ENCODE measurements at places on chromosomes 6 and 20.
A peak's percentile ranks its signal among the peaks of the same experiment; 100 is the strongest.

DNA sequence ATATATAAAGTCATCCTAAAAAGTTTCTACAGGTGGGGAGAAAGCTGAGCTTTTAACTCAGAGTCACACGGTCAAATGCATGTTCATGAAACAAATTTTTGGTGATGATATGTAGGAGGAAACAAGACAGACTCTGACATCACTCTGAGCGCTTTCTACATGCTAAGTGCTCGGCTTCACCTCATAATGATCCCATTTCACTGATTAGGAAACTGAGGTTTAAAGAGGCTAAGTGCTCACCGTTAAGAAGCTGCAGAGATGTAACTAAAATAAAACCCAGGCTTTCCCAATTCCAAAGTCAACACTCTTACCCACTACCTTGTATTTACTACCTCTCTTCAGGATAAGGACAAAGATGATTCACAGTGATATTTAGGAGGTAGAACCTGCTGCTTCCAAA is 4.7 kb downstream of the RMND1 start:
- DNase-seq = no peak

DNA sequence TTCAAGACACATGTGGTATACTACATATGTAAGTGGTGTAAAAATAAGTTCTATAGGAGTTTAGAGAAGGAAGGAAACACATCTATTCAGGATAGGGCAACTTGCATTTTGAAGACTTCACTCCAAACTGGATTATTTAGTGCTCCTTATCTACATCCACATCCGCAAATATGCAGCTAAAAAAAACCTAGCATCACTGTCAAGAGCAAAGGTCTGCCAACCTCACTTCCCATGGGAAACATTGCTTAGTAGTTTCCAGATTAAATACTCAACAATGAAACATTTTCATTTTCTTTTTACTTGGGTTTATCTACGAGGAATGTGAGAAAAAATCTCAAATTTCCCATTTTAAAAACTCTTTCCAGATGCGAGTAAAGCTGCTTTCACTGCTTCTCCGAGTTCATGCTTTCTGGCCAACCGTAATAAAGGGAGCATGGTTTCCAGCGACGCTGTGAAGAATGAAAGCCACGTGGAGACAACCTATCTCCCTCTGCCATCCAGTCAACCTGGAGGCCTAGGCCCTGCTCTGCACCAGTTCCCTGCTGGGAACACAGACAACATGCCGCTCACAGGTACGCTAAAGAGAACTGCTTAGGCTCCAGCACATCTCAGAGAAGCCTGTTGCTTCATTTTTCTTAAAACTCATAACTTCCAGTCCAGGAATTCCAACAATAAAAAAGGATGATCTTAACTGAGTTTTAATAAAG is 48.2 kb downstream of the RFX6 start:
- no peak for DNase-seq

- no peak for DNase-seq
Observed at GRCh38 chr6:40282986-40283385, 304.2 kb downstream of the LRFN2 start.

GRCh38 chr6:169160855-169161560 is 92.6 kb downstream of the THBS2 start:
- DNase-seq = no peak

DNA sequence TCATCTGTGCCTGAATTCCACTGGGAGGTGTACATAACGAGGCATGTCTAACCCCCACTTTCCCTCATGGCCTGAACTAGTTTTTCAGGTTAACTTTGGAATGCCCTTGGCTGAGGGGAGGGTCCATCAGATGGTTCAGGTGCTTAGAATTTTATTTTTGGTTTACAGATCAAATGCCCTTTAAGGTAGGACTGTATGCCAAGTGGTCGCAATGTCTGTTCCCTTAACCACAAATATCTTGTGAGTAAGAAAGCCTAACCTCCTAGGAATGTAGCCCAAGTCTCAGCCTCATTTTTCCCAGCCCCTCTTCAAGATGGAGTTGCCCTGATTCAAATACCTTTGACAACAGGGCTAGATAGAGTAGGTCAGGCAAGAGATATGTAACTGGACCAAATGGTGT is 78.4 kb downstream of the RNASET2 start:
- DNase-seq = no peak

- DNase-seq = no peak
Observed at GRCh38 chr6:137217801-137218472, 1.2 kb downstream of the IFNGR1 start.

GRCh38 chr20:42734660-42735368 is 454.9 kb downstream of the PTPRT start:
- no peak for DNase-seq

- DNase-seq = no peak
Observed at GRCh38 chr6:37875561-37876309, 56.2 kb downstream of the ZFAND3 start.

DNA sequence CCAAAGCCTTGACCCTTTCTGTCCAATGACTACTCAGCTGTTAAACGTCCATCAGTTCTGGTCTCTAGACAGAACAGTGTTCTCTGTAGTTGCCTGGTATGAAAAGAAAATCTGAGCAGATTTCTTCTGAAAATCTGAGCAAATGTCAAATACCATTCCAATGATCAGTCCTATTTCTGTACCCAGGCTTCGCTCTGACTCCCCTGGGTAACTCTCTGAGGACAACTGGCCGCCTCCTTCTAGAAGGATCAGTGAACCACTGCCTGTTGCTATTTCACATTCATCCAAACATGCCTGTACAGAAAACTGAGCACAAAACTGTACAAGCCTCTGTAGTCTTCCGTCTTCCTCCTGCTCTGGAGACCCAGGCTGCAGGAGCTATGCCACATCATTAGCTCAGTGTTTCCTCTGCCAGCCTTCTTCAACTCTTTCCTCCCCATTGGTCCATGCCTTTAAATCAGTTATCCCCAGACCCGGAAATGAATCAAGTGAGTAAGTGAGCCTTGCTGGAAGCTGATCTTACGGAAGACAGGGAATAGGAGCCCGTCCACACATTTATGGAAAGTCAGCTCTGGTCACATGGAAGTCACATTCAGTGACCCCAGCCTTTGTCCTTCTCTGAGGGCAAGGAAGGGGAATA is 63.3 kb downstream of the DAAM2 start:
- DNase-seq = no peak

DNA sequence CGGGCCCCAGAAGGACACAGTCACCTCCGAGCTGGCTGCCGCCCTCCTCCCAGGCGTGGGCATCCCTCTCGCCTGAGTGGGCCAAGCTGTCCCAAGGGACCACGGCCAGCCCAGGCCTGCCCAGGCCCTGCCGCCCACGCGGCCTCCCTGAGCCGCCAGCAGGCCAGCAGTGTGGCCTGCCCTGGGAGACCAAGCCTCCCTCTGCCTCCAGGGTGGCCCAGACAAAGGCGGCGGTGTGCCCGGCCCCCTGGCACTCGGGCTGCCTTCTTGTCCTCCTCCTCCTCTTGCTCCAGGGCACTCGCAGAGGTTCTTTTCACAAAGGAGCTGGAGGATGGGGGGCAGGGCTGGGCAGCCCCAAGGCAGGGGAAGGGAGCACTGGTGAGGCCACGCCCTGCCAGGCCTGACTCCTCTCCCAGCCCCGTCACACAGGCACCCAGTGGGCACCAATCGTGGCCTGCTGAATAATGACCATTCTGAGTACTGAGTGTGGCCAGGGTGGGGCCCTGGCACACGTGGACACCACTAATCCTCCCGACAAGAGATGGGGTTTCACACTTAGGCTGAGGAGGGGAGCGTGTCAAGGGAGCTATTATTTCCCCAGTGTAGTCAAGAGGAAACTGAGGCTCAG is 25.3 kb downstream of the NOL4L start:
- DNase-seq = peak; percentile 68

- no peak for DNase-seq
Observed at GRCh38 chr6:44049163-44049988, 77.9 kb downstream of the MRPL14 start.

DNA sequence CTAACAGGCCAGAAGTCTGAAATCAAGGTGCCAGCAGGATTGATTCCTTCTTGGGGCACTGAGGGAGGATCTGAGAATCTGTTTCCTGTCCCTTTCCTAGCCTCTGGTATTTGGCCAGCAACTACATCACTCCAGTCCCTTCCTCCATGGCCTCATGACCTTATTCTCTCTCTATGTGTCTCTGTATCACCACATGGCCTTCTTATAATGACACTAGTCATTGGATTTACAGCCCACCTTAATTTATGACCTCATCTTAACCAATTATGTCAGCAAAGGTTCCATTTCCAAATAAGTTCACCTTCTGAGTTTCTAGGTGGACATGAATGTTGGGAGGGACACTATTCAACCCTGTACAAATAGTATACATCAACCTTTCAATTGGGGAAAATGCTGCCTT is 29.3 kb downstream of the SCML4 start:
- no peak for DNase-seq

DNA sequence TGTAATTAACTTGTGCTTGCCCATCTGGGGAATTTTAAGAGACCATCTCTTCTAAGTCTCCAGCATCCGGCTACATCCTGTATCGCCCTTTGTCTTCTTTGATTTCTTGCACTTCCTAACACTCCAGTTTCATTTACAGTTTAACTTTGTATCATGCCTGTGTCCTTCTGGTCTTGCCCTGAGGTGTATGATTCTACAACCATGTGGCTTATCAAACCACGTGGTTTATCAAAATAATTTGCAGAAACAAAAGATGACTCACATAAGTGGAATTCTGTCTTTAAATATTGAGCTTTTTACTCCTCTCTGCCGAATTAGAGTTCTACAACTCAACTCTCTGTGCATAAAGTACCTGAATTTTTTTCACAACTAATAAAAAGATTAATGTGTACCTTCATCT is 580.7 kb downstream of the KIF16B start:
- no peak for DNase-seq

DNA sequence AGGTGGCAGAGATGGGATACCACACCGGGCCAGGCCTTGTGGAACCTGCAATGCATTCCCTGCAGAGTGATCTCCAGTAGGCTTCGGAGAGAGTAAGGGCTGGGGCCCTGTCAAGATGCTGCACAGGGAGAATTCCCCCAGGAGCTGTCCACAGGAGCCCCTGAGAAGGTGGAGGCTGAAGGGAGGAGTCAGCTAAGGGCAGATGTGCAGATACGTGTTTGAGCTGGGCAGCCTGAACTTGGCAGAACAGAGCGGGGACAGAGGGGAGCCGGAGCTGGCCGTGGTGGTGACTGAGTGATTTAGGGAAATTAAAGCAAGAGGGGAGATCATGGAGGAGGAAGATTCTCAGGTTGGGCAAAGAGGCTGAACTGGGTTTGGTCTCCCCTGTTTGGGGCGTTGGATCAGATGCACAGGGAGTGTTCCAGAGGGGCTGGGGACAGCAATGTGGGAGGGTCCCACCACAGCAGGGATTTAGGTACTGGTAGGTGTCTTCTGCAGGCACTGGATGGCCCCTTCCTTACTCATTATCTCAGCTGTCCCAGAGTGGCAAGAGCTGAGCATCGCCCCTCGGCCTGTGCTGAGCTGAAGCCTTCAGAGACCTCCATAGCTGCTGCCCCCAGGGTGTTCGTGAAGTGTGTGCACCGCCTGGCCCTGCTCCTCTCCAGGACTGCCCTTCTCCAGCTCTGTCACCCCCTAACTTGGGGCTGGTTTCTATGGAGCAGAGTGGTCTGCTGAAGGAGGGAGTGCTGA is 3.8 kb upstream of the NCR2 start:
- no peak for DNase-seq

DNA sequence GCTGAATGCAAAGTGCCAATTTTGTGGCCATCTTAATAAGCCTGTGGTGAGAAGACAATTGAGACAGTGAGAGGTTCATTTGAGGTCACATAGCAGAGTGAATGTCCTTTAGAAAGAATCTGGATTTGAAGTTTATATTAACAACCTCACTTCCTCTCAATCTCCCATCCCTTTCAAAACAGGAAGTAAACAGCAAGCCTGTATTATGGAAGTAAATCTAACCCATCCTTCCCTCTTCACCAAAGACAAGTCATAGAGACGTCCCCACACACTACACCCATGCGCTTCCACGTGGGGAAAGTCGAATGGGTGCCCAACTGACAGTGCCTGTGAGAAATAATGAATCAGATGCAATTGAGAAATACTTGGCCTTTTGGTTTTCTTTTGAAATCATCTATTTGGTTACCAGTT is 28.8 kb upstream of the CCND3 start:
- no peak for DNase-seq

- no peak for DNase-seq
Observed at GRCh38 chr6:35511562-35511941, 1.1 kb downstream of the TULP1 start.

DNA sequence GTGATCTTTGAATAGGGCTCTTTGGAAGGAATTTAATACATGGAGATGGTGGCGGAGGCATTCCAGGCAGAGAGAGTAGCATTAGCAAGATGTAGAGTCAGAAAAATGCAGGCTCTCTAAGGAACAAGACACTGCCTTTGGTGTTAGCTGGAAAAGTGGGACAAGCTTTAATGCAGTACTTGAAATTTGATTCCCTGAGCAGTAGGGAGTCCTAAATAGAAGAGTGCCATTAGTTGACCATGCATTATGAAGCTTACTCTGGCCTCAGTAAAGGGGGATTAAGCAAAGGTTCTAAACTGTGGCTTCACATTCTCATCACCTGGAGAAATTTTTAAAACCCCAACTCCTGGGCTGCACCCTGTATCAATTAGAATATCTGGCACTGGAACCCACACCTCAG is 494.8 kb upstream of the SOX4 start:
- no peak for DNase-seq

DNA sequence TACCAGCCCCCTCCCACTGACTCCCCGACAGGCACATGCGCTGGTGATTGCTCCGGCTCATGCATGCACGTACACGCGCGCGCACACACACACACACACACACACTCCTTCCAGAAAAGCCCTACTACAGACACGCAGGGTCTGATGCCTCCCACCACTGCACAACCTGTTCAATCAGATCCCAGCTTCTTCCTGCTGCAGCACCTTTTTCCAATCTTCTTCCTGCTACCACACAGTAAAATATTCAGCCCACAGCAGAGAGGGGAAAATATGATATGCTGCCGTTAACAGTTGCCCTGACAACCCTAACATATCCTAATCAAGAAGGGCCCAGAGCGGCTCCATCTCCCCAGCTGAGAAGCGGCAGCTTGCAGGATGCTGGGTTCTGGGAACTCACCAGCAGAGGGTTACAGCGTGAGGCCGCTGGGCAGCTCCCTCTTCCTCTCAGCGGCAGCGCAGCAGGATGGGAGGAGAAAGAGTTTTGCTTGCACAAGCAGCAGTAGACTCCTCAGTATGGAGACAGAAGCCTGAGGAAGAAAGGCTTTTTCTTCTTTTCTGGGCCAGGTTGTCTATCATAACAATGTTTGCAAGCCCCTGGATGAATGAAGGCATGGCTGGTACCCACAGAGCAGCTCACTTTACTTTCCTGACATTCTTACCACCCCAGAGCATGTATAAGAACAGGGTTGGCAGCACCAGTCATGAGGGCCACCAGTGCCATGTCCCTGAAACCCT is 23.9 kb downstream of the MAP7 start:
- DNase-seq = peak; percentile 75

DNA sequence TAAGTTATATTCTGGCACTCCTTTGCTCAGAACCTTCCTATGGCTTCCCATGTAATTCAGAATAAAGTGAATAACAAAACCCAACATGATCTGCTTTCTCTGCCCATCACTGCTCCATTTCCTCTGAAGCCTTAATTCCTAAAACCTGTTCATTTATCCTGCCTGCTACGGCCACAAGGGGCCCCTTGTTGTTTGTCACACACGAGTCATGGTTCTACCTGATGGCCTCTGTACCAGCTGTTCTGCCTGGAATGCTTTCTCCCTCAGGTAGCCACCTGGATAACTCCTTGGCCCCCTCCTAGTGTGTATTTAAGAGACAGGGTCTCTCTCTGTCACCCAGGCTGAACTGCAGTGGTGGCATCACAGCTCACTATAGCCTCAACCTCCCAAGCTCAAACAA is 26.8 kb downstream of the ERGIC3 start:
- no peak for DNase-seq

Measured in glutamatergic neuron (in vitro differentiated cells).